Fibroblast of villous mesenchyme (primary cell): ENCODE measurements at places on chromosomes 16 and 17.

- DNase-seq: peak; percentile 45
Observed at GRCh38 chr17:75561927-75562603, 25.5 kb upstream of the MYO15B start.

GRCh38 chr17:43978078-43978477 is 24.3 kb upstream of the PYY start:
- no peak for DNase-seq

- no peak for DNase-seq
Observed at GRCh38 chr17:39772987-39773934, 35.5 kb downstream of the GRB7 start.

DNA sequence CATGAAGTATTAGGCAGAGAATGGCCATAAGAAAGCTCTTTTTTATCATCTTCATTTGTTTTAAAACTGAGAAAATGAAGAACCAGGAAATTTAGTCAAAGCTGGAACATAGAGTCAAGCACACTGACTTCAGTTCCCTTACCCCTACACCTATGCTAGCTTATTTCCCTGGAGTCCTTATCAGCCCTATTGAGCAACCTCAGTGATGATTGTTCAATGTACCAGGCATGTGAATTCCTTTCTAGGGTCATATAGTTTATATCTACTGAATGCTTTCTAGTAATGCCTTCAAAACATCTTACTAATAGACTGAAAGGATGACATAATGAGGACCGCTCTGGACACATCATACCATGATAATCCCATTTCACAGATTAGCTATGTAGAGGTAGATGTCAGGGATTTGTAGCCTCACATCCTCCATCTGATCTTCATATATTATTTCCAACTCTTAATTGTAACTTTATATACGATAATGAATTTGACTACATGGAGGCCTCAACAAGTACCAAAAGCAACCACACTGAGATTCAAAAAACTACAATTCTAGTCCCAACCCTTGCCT is 460.4 kb upstream of the DYNLRB2 start:
- DNase-seq: peak; percentile 20

DNA sequence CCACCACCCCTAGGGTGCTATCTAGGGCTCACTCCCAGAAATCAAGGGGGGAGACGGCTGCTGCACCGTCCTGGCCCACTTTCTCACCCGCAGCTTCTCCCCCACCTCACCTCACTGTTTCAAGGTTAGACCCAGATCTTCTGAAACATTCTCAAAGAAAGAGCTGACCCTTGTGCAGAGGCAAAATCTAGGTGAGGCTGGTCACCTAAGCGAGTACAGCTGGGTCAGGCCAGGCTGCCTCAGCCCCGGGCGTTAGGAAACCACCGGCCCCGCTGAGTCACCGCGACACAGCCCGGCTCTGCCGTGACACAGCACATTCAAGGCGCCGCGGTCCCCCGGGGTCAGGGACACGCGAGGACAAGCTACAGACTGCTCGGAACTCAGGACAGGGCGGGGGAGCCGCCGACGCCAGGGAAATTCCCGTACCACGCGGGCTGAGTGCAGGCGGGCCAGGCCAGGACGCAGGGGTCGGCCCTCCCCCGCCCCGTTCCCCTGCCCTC is 27.1 kb downstream of the GNPTG start:
- DNase-seq: peak; percentile 76

DNA sequence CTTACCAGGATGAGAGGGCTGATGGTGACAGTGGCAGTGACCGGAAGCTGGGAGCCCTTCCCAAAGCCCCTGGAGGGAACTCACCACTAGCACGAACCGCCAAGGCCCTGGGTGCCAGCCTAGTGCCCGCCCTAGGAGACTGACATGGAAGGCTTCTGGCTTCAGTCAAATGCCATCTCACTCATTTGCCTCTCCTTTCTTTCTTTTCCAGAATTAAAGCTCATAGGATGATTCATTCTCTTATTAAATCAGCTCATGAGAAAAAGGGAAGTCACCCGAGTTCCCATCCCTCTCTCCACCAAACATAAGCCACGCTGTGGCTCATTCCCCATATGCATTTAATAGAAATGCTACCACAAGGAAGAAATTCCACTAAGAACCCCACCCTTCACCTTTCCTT is 12.1 kb downstream of the CUEDC1 start:
- peak; percentile 39 for DNase-seq

DNA sequence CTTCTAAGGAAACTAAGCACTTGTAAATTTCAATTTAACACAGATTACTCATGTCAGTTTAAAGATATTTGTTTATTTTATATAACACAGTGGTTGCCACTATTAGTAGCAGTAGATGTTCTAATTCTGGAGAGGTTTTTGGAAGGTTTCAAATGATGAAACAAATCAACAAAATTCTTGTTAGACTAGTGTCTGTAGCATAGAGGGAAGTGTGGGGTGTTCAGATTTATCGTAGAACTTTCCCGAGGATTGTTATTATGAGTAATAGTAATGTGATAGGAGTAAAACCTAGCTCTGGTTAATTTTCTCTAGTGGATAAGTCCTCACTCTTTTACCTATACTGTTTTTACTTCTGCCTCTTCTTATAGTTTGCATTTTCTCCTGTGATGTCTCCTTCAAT is 6.3 kb downstream of the GAN start:
- DNase-seq: no peak

DNA sequence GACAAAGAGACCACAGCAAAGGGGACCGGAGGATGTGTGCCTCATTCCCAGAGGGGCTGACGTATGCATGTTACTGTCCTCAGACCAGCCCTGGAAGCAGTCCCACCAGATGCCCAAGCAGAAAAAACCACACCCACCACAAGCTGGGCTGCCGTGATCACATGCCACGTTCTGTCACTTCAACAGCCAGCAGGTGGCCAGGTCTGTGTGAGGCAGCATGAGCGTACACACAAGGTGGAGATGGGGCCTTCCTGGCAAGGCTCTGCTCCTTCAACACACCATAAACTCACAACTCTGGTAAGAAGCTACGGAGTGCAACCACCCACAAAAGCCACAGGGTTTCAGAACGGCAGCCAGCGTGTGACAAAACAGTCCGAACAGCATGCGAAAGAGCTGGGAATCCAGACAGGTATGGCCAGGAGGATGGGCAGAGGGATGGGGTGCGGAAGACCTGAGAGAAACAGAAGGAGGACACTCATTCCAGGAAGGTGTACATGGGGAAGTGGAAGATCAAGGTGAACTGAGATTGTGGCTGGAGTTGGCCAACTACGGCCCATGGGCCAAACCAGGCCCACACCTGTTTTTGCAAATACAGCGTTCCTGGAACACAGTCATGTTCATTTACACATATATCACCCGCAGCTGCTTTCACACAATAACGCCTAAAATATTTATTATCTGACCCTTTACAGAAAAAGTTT is 27.9 kb downstream of the MBTPS1 start:
- DNase-seq: no peak

GRCh38 chr16:73670836-73671820 is 623.2 kb upstream of the ZFHX3 start:
- no peak for DNase-seq

DNA sequence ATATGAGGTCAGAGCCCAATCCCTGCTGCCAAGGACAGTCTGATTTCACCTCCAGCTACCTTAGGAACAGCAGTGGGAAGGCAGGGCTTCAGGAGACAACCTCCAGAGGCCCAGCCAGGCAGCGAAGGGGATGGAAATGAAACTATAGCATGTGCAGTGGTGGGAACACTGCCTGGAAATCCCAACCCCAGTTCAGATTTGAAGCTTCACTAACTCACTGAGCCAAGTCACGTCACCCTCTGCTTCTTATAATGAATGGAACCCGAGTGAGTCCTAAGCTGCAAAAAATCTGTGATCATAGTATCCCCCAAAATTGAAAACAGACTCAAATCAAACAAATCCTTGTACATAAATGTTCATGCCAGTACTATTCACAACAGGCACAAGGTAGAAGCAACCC is 36.0 kb upstream of the SLC39A11 start:
- DNase-seq: no peak

GRCh38 chr17:19943026-19943425 is 34.6 kb downstream of the AKAP10 start:
- DNase-seq: no peak

DNA sequence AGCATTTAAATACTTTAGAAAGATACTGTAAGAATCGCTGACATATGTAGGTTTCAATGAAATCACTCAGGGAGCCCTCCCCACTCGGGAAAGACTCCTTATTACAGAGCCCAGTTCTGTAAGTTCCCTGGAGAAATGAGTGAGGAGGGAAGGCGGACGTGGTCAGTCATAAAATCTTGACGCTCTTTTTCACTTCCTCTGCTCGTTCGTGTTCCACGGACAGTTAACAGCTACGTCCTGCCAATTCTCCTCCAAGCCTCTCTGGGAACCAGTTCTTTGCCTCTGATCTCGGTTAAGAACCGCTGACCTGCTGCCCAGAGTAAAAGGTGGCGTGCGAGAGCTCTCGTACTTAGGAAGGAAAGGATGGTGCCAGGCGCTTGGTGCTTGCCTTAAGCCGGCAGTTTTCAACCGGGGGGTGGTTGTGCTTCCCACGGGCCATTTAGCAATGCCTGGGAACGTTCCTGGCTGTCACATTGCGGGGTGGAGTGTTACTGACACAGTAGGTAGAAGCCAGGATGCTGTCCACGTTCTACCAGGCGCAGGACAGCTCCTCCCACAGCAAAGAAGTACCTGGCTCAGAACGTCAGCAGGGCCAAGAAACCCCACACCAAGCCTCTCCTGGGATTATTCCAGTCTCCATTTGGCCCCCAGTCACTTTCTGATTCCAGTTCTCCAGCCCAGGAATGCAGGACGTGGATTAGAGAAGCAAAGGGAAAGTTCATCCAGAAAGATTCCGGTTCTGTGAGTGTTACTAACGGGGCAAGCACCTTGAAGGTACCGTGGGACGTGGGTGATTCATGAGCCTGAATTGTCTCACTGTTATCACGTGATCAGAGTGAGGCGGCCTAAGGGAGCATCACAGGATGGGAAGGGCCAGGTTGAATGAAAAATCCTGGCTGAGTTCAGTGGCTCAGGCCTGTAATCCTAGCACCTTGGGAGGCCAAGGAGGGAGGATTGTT is 87.7 kb downstream of the MRM3 start:
- peak; percentile 92 for DNase-seq

- DNase-seq: peak; percentile 25
Observed at GRCh38 chr16:4537376-4538343, 913 bp downstream of the CDIP1 start.

DNA sequence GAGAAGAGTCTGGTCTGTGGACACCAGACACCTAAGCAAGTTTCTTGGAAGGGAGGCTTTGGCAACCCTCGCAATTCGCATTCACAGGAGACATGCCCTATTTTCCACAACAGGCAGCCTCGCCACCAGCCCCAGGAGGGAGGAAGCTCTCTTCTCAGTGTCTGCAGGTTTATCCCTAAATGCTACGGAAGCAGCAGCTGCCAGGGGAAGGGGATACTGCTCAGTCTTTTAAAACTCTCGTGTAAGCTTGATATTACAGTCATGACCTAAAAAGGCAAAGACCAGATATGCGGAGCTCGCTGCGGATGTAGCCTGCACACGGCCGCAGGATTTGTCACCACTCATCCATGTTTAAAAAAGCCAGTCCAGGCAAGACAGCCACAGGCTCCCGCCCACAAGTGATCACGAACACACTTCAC is 159.2 kb upstream of the RPH3AL start:
- peak; percentile 64 for DNase-seq

GRCh38 chr16:13904179-13904691 is 15.7 kb upstream of the ERCC4 start:
- DNase-seq: no peak

GRCh38 chr16:66229651-66230050 is 136.8 kb upstream of the CDH5 start:
- no peak for DNase-seq

- no peak for DNase-seq
Observed at GRCh38 chr17:7721612-7722011, 4.1 kb downstream of the DNAH2 start.

- no peak for DNase-seq
Observed at GRCh38 chr16:89193576-89194293, 6.6 kb downstream of the SLC22A31 start.

- DNase-seq: no peak
Observed at GRCh38 chr17:79746889-79747507, 16.3 kb downstream of the ENPP7 start.

GRCh38 chr17:76865174-76865573 is 3.0 kb upstream of the MGAT5B start:
- no peak for DNase-seq

DNA sequence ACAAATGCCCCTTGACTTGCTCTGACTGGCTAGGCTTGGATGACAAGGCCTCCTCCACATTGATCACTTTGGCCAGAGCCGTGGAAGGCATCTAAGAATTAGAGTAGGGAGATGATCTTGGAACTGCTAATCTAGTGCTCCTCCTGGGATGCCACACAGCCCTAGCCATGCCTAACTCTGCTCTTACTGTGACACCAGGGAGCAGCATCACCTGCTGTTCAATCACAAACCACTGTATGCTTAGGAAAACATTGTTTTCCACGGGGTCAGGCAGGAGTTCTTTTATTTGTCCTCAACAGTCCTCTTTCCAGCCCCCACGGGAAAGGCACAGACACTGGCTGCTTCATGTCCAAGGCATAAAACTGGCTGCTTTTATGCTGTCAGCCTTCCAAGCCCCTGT is 46.3 kb downstream of the C16orf78 start:
- DNase-seq: no peak

- DNase-seq: peak; percentile 55
Observed at GRCh38 chr16:55711959-55712876, 56.4 kb downstream of the SLC6A2 start.

DNA sequence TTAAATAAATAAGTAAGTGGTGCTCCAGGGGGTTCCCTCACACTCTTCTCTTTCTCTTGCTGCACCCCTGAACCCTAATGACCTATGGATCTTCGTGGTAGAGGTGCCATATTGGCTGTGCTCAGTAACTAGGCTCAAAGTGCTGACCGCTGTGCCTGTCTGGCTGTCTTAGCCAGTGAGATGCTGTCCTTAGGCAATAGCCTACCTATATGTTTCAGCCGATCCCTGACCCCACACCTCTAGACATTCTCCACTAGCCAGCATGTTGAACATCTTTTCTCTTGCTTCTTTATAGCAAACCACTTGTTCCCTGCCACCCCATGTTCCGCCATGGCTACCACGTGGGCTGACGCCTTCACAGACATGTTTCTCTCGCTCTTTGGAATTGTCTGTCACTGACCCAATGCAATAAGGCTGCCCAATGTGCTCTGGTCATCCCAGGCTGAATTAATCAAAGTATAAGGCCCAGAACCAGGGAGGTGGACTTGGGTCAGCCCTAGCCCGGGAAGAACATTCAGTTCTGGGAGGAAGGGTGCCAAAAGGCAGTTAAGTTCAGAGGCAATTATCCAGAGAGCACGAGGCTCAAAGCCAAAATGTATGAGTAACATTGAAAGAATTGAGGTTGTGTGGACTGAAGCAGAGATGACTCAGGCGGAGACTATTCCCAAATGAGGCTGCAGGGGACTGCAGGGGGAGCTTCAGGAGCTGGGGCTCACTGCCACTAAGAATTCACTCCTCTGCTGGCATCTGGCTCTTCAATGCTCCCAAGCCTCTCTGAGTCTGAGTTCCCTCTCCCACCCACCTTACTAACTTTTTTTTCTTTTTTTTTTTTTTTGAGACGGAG is 28.7 kb upstream of the TNRC6A start:
- peak; percentile 95 for DNase-seq

- DNase-seq: peak; percentile 43
Observed at GRCh38 chr17:47204722-47205418, 4.3 kb upstream of the MYL4 start.

GRCh38 chr16:81632392-81633146 is 146.5 kb upstream of the PLCG2 start:
- DNase-seq: peak; percentile 82

GRCh38 chr17:77027271-77027889 is 113.4 kb upstream of the SEC14L1 start:
- DNase-seq: no peak
